ENCODE measurements at places on chromosomes 3 and 15.

GRCh38 chr3:9097495-9097894 is 134.2 kb upstream of the RAD18 start:
- no peak for DNase-seq

DNA sequence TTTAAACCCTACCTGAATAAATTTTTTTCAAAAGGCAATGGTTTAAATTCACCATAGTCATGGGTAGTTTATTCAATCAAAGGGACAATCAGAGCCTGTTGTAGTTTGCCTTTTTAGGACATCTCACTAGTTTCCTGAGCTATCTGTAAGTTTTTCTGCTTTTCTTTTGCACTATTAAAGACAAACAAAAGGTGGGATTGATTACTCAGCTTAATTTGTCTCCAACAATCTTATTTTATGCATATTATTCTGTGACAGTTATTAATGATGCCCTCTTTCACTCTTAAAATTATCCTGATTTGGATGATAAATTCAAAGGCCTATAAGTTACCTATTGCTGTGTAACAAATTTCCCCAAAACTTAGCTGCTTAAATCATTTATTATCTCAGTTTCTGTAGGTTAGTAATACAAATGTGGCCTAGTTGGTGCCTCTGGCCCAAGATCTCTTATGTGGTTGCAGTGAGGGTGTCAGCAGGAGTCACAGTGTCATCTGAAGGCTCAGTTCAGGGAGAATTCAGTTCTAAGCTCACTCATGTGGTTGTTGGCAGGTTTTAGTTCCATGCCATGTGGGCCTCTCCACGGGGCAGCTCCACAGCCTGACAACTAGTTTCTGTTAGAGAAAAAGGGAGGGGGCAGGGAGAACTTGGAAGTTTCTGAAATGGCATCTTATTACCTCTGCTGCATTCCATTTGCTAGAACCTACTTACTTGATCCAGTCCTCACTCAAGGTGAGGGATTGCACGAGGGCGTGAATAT is 16.0 kb downstream of the ARMC8 start:
- no peak for DNase-seq

DNA sequence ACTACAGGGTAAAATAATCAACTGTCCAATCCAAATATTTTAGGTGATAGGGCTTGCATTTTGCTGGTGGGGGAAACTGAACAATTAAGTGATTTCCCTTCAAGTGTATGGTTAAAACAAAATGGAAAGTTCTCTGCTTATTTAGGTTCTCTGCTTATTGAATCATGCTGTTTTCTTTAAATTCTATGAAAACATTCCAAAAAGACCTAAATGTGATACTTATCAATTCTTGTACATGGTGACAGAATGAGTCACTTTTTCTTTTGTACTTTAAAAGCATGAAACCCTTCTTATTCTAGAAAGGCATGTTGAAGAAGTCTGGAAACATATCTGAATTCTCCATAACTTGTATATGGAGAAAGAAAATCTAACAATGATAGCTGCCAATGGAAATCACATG is 192.6 kb downstream of the FMN1 start:
- no peak for DNase-seq

GRCh38 chr15:40106203-40107161 is 2.2 kb downstream of the BMF start:
- DNase-seq = no peak

DNA sequence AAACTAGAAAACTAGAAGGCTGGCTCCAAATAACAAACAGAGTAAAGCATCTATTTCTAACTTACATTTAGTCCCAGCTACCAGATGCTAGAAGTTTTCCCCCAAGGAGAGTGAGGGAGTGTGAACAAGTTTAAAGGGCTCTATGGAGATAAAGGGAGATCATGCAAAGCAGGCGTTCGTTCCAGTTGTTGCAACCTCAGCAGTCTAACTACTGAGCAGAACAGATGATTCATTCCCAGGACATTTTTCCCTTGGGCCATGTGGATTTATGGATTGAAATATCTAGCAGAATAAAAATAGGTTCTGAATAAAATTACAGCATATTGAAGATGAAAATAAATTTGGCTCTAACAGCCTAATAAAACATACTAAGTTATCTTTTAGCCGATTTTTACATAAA is 154.8 kb upstream of the TTC14 start:
- DNase-seq = no peak

- DNase-seq = no peak
These were observed 20.1 kb upstream of the CGNL1 start for GRCh38 chr15:57356178-57356577.

DNA sequence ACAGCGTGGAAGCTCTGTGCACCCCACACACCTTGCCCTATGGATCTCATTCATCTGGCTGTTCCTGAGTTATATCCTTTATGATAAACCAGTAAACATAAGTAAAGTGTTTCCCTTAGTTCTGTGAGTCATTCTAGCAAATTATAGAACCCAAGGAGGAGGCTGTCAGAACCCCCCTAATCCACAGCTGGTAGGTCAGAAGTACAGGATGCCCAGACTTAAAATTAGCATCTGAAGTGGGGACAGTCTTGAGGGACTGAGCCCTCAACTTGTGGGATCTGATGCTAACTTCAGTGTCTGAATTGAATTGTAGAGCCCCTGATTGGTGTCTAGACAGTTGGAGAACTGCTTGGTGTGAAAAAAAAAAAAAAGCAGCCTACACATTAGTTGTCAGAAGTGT is 75.1 kb downstream of the B3GNT5 start:
- no peak for DNase-seq

- DNase-seq = no peak
These were observed 158.3 kb downstream of the SV2B start for GRCh38 chr15:91258415-91258759.

DNA sequence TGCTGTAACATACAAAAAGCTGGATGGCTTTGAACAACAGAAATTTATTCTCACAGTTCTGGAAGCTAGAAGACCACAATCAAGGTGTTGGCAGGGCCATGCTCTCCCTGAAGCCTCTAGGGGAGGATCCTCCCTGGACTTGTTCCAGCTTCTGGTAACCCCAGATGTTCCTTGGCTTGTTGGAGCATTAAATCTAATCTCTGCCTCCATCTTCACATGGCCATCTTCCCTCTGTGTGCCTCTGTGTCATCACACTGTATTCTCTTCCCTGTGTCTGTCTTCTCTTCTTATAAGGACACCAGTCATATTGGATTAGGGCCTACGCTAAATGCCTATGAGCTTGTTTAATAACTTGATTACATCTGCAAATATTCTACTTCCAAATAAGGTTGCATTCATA is 109.5 kb downstream of the STAG1 start:
- DNase-seq = no peak

GRCh38 chr3:11784971-11785377 is 61.7 kb downstream of the TAMM41 start:
- no peak for DNase-seq

DNA sequence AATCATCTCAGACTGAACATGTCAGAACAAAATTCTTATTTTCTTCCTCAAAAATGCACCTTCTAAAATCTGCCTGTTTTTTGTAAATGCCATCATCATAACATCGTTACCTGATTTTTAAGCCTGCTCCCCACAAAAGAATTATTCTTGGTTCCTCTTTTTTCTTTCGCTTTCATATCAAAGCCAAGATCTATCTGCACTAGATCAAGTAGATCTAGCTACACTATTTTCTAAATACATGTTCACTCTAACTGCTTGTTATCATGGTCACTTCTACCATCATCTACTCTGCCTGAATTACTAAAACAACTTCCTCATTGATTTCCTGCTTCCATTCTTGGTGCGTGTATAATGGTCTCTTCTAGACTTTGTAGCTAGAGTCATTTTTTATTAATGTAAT is 217.7 kb downstream of the ARPP21 start:
- no peak for DNase-seq

GRCh38 chr15:64930778-64931371 is 19.2 kb downstream of the ANKDD1A start:
- DNase-seq = no peak

DNA sequence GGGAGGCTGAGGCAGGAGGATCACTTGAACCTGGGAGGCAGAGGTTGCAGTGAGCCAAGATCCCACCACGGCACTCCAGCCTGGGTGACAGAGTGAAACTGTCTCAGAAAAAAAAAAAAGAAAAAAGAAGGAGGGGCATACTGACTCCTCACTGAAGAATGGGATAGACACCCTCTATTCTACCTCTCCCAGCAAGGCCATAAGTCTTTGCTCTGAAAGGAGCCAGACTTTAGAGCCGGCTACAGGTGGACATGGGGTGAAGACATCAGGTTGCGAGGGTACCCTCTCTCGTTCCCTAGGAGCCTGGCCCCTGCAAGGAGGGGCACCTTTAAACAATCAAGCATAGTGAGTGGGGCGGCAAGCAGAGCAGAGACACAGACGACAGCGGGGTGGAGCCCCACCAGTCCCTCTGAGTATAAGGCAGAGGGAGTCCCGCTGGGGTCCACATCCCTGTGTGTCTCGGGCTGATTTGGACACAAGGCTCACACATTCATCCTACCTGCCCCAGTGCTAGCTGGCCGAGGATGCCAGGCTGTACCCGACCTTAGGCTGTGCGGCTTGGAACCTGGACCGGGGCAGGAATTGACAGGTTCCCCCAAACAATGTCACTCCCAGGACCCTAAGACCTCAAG is 1.1 kb downstream of the GRAMD2A start:
- no peak for DNase-seq

GRCh38 chr3:69161587-69162307 is 39.4 kb upstream of the LMOD3 start:
- DNase-seq = no peak
